HFFc6 (cell line): ENCODE measurements at places on chromosomes 1 and 21. TPM values are rescaled to one million over a fixed set of nuclear protein-coding genes. Genes with fewer than 3 reads are reported as not detected.

DNA sequence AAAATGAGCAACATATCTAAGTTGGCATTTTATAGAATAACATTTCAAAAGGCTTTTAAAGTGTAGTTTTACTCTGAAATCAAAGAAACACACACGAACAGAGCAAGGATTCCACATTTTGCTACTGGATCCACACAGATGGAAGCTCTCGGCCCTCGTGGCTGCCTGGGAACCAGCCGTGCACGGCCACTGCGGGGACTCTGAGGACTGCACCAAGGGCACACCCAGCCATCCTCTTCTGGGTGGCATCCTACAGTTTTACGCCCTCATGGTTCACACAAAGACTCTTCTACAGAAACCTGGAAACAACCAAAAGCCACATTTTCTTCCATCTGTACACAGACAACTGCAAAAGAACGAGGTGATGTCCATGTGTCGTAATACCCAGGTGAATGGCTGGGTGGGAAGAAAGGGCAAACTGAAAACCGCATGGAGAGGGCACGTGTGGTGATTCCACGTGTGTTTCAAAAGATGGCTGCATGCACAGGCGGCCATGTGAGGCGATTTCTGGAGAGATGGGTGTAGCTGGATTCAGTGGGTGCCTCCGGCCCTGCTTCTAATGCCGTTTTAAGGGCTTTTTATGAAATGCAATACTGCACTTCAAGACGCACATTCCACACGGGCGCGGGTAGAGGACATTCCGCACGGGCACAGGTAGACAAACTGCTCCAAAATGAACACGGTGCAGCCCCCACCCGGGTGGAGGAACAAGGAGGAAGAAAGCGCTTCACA is 8.1 kb downstream of the POFUT2 start:
- no peak overlapping the region for H3K27ac ChIP-seq
- no peak for DNase-seq
- H3K27me3 ChIP-seq = no peaks in the 10 kb centered on the region; the same call in none of the 2 replicates
- H3K4me1 ChIP-seq = no peaks in the 10 kb centered on the region; the same call in 1 of the 2 replicates

SPAG17 gene
- total RNA-seq = not detected in 3 replicates

BCAN gene
- not detected in 3 replicates for total RNA-seq

- no peaks in the 10 kb centered on the region; the same call in 1 of the 2 replicates for H3K27me3 ChIP-seq
Measured at GRCh38 chr1:62131093-62131725, 63.4 kb upstream of the L1TD1 start.

GRCh38 chr1:59549903-59550302 is 253.0 kb downstream of the FGGY start:
- H3K27me3 ChIP-seq = no peaks in the 10 kb centered on the region; the same call in 1 of the 2 replicates
- H3K4me3 ChIP-seq = no peak overlapping the region
- H3K27ac ChIP-seq = no peak overlapping the region
- peaks cover 27% of the 10 kb centered on the region for H3K4me1 ChIP-seq

NUF2 gene
- total RNA-seq = 11.0 to 24.5 TPM (median 23.9 TPM) in 3 replicates

DNA sequence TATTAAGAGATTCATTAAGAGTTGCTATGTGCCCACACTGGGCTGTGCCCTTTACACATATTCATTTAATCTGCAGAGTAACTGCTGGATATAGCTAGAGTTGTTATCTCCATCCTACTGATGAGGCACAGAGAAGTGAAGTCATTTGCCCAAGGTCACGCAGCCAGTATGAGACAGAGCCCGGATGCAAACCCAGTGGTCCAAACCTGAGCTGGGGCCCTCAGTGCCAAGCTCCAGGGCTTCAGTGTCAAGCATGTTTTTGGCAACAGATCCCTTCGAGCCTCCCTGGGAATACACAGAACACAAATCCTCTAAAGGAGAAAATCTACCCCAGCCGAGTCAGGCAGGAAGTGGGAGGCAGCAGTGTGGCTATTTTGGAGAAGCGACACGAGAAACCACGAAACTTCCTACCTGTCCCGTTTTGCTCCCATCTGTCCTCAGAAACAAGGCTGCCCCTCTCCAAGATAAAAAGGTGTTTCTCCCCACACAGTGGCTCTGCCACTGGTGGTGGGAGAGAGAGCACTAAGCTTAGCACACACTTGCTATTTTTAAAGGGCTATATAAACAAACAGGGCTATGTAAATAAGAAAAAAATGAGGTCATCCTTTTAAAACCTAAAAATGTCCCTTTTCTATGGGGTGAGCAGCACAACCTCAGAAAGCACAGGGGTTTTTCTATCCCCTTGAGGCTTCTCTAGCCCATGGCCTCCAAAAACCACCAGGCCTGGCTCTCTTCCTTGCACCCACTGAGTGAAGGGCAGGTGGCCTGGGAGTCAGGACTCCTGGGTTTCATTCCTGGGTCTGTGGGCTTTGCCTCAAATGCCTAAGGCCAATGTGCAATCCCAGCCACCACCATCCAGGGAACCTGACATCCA is 138.6 kb upstream of the EDN2 start:
- H3K4me1 ChIP-seq = peaks cover 82% of the 10 kb centered on the region
- peaks cover 4% of the 10 kb centered on the region; the same call in 1 of the 2 replicates for H3K36me3 ChIP-seq
- H3K27me3 ChIP-seq = peaks cover 4% of the 10 kb centered on the region
- peak; percentile 16 for DNase-seq

INTS7 gene
- total RNA-seq = 10.5 and 12.9 TPM in 2 replicates

DNA sequence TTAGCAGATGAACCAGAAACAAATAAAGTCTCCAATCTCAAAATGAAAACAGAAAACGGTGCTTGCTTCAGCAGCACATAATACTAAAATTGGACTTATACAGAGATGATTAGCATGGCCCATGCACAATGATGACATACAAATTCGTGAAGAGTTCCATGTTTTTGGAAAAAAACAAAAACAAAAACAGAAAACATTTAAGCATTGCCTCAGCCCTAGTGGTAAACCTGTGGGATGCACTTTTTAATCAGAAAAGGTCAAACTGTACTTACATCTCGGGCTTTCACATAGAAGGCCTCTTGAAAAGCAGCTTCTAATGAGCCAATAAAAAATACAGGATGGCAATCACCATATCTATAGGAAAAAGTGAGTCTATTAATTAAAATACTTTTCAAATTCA is 159.1 kb upstream of the DMRTA2 start:
- no peak overlapping the region for H3K27ac ChIP-seq
- no peak for DNase-seq
- H3K4me3 ChIP-seq = no peak overlapping the region
- no peaks in the 10 kb centered on the region for H3K36me3 ChIP-seq
